Glomerular endothelial cell (primary cell): ENCODE measurements at places on chromosomes 6 and 20.
A peak's percentile ranks its signal among the peaks of the same experiment; 100 is the strongest.

GRCh38 chr6:42313941-42314570 lies 96.4 kb upstream of the MRPS10 start:
- no peak for DNase-seq

- peak; percentile 20 for DNase-seq
These were observed 712.0 kb upstream of the NRSN1 start for GRCh38 chr6:23414051-23414445.

- no peak for DNase-seq
These were observed 148.5 kb downstream of the KIF6 start for GRCh38 chr6:39576556-39577303.

DNA sequence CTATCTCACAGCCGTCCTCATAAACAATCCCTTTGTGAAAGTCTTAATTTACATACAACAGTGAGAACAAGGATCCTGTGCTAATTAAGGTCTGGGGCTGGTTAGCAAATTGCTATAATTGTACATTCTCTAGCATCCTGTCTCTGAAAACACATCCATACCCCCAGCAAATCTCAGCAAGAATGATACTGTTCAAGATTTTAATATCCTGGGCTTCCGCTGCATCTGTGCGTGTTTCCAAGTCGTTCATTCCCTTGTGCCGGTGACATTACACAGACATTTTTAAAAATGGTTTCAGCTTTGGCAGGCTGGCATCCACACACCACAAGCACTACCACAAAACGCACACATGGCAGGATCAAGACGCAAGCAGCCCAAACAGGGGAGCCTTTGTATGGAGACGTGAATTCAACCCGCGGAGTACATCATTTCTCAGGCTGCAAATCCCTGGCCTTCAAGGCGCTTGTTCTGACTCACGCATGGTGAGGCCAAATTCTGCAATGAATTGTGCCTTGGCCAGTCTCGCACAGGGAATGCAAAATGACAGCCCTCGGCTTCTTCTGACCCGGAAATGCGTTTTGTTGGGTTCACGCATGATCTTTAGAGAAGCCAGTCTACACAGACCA lies 20.3 kb downstream of the ZMYND8 start:
- DNase-seq: no peak

DNA sequence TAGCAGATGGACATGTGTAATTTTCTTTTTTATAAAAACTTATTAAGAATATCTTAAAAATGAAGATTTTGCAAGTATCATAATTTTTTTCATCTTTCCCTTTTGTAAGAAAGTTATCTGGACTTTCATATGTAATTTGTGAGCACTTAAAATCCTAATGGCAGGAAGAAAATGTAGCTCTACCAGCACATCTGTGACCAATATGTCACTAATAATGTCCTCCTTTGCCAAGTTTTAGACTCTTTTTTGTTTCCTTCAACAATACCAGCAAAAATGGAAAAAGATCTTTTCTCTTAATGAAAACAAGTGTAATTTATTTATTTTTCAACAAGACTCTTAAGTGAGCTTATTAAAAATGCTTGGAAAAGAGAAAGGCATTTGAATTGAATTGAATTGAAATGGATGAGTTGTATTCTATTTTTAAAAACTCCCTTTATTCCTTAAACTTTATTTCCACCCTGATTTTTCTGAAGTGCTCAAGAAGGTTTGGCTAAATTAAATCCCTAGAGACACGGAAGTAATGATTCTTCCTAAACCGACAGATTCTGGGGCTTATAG lies 110.7 kb downstream of the KIF6 start:
- DNase-seq: no peak

DNA sequence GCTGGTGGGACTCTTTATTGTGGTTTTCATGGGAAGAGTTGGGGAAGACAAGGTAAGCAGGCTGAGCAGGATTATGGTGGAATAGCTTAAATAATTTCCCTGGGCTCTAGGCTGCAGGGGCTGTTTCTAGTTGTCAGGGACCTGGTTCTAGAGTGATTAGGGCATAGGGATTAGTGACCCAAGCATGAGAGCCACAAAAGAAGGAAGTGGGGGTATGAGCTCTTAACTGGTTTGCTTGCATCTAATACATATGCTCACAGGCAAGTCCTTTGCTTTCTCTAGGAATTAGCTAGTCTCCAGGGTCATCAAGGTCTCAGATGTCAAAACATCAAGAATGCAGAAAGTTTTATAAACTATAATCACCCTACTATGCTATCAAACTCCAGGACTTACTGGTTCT lies 67.5 kb upstream of the NRN1 start:
- DNase-seq: no peak

- DNase-seq: no peak
These were observed 45.2 kb downstream of the TBX18 start for GRCh38 chr6:84719152-84719551.

GRCh38 chr6:31422587-31422986 lies 19.2 kb downstream of the MICA start:
- DNase-seq: no peak

DNA sequence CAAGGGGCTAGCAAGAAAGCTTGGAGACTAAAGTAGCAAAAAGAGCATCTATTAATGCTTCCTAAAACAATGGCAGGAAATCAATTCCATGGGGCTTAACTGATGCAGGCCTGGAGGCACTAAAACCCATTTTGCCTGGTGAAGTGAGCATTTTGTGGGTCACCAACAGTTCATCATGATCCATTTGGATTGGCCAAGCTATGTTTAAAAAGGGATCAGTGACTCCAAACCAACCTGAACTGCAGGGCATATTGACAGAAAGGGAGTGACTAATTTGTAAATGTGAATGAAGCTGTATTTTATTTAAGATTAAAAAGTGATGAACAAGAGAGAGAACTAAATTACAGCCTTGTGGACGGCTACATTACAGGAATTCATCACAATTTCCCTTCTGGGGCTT lies 132.0 kb downstream of the PCSK2 start:
- no peak for DNase-seq

DNA sequence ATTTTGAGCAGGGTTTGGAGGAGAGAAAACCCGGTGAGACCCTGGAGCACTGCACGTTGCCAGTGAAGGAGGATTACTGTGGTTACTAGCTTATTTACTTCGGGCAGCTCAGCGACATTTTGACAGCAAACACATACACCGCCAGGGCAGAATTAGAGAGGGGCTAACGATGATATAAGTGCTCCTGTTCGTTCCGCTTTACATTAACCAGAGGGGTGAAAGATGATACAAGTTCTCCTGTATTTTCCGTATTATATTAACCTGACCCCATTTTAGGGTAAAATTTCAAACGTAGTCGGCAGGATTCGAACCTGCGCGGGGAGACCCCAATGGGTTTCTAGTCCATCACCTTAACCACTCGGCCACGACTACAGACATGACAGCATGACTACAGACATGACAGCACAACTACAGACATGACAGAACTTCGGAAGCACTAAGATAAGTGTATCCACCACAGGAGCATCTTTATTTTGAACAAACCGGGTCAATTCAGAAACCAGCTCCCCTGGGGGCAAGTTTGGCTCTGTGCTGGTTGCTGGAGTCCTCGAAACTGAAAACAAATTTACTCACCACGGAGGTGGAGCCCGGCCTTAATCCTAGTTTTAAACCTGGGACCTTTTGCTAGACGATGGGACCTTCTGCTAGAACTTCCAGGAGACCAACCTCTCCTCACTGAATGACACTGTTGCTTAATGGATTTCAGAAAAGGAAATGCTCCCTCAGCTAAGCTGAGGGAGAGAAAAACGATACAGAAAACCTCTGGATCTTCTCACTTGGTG lies 80.4 kb upstream of the ZNF184 start:
- no peak for DNase-seq

- DNase-seq: no peak
These were observed 53.6 kb upstream of the FYN start for GRCh38 chr6:111926731-111927302.

DNA sequence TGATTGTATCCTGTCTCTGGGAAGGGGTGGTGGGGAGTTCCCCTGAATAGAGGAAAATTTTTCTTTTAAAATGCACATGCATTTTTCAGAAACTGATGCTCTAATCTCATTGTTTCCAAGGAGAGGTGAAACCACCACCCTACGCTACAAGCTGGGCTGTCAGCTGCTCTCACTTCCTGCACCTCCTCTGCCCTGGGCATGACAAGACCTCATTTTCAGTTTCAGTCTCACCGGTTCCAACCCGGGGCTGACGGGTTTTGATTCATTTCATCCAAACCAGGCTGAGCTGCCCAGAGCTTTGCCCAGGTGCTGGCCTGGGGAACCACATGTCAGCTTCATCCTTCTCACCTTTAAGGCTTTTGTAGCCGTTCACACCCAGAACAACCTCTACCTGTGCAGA lies 99.7 kb downstream of the EYA2 start:
- DNase-seq: no peak

DNA sequence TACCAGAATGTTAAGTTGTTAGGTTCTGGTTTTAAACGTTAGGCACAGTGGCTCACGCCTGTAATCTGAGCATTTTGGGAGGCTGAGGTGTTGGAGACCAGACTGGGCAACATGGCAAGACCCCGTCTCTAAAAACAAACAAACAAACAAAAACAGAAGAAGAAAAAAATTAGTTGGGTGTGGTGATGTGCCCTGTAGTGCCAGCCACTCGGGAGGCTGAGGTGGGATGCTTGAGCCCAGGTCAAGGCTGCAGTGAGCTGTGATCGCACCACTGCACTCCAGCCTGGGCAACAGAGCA lies 19.4 kb downstream of the NOL4L start:
- no peak for DNase-seq

- no peak for DNase-seq
These were observed 29.6 kb downstream of the DSE start for GRCh38 chr6:116400328-116400727.

GRCh38 chr20:57325632-57326356 lies 3.8 kb upstream of the SPO11 start:
- no peak for DNase-seq

DNA sequence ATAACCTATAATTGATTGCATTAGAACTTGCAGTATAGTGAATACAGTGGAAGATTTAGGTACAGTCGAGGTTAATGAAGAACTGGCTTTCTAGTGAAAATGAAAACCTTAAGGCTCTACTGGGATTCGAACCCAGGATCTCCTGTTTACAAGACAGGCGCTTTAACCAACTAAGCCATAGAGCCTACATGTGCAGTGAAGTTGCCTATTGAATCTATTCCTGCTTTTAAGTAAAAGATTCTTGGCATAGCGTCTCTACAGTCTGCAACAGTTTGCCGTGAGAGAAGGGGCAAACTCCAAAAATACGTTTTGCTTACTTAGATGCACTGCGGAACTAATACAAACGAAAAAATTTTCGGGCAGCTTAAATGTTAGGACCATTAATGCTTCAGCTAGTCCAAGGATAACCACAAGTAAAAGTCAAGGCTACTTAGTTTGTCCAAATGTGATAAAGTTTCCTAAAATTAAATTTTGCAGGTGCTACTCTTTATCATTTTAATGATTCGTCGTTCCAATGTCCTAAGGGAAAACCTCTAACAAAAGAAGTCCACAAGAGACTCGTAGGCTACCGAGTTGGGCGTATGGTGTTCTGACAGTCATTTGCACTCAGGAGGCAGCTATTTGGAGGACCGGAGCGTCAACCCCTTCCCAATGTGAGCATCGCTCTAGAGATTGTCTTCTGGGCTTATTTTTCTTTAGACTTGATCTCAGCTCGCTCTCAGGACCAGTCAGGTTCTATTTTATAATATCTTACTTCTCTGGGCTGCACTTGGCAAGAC lies 31.3 kb upstream of the ZSCAN23 start:
- peak; percentile 72 for DNase-seq

DNA sequence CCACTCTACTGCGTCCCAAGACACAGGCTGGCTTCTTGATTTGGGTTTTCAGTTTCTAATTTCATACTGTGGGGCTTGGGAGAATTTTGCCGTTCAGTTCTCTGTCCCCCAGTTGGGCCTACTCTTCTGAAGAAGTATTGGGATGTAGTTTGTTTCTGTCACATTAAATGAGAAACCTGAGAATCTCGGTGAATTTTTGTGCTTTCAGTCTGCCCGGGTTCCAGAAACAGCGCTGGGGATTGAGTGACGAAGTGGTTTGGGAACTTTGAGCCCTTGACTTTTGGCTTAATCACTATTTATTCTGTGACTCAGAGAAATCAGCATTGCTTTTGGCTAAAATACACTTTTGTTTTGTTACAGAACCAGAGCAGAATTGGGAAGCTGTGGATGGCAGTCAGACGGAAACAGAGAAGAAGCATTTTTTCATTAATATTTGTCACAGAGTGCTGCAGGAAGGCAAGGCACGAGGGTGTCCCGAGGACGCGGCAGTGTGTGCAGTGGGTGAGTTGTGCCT lies 74.0 kb downstream of the IGF2R start:
- DNase-seq: no peak

GRCh38 chr20:32472581-32473207 lies 112.4 kb downstream of the NOL4L start:
- no peak for DNase-seq

DNA sequence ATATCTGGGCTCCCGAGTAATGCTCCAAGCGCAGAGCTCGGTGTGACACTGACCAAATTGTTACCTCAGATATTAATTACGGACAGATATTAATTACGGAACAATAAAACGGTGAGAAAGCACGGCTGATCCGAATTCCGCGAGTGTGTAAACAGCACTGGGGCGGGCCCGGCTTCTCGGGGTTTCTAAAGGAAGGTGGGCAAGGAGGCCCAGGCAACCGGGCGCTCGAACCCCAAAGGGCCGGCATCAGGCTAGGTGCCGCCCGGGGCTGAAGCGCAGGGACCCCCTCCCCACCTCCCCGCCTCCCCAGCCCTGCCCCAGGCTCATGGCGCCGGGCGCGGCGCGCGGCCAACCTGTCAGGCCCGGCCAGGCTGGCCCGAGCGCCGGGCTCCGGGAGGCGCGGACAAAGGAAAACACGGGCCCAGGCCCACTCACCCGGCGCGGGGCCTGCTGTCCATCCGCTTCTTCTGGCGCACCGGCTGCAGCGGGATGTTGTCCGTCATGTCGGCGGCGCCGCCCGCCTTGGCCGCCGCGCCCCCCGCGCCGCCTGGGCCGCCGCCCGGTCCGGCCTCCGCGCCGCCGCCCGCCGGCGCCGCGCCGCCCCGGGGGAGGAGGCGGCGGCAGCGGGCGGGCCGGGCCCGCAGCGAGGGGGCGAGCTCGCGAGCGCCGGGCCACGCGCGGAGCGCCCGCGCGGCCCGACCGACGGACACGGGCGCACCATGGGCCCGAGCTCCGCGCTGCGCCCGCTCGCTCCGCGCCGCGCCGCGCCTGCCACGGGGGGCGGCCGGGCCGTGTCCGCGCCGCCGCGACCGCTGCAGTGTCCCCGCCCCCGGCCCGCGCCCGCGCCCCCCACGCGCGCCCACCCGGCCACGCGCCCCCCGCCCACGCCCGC lies at the start of gene ATP9A:
TSS of gene ATP9A (minus strand) at position 524 of the 892 bp plus-strand sequence. CDS start at position 503, 21 bp downstream.
- no peak for DNase-seq

DNA sequence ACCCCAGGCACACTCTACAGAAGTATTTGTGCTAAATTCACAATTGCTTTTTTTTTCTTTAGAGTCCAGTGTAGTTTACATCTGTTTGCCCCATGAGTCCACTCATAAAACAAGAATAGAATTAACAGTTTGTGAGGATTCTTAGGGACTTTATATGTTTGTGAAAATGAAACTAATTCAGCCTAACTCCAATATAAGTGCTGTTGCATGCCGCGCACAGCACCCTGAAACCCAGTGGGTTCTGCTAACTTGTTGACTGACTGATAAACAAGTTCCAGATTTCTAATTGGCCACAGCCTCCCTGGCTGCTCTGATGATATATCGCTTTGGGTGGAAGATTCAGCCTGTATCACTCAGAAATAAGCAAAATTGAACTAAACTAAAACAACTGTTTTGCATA lies 561.4 kb downstream of the PKHD1 start:
- no peak for DNase-seq

- no peak for DNase-seq
These were observed 94.0 kb downstream of the SHLD1 start for GRCh38 chr20:5844063-5844681.
